ENCODE measurements at places on chromosomes 13 and 19.

- DNase-seq, result no peak
Measured at GRCh38 chr13:46377554-46377953, 9.5 kb downstream of the RUBCNL start.

GRCh38 chr13:113327391-113327765 is 30.3 kb downstream of the LAMP1 start:
- no peak for DNase-seq

GRCh38 chr13:110266983-110267382 is 40.0 kb downstream of the COL4A1 start:
- DNase-seq, result no peak

DNA sequence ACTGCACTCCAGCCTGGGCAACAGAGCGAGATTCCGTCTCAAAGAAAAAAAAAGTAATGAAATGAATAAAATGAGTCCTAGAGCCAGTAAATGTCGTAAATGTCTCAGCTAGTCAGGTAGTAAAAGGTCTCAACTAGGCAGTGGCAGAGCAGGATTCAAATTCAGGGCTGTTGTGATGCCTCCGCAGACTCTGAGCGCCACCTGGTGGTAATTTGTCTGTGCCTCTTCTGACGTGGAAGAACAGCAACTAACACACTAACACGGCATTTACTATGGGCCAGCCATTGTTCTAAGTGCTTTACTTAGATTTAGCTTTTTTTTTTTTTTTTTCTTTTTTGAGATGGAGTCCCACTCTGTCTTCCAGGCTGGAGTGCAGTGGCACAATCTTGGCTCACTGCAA is 30.2 kb downstream of the CYP2F1 start:
- DNase-seq, result peak; percentile 78

GRCh38 chr13:105990256-105990958 is 545.1 kb downstream of the EFNB2 start:
- DNase-seq, result peak; percentile 74

- DNase-seq, result no peak
Measured at GRCh38 chr19:45998834-45999233, 3.6 kb downstream of the CCDC61 start.

DNA sequence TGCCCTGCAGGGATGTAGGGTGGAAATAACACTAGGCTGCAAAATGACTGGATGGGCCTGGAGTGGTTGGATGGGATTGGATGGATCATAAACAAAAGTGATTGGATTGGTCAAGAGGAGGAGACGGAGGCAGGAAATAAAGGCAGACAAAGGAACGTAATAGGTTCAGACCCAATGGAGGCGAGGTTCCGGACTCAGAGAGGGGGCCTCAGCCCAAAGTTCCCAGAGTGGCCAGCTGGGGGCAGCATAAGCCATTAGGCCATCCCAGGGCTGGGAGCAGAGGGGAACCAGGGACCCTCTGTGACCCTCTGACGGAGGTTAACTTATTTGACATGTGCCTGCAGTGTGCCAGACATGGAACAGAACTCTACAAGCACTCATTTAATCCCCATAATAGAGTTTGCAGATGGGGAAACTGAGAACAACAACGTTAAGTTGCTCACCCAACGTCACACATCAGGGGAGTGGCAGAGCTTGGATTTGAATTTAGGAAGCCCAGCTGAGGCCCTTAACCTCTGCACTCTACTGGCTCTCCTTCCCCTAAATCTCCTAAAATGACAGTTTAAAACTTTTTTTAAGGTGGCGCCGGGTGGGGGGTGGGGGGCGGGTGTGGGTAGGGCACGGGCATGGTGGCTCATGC is 15.3 kb upstream of the MAP1S start:
- DNase-seq, result peak; percentile 31

GRCh38 chr13:51331354-51331861 is 8.1 kb upstream of the SERPINE3 start:
- DNase-seq, result no peak

- no peak for DNase-seq
Measured at GRCh38 chr13:53144826-53145225, 116.2 kb downstream of the OLFM4 start.

DNA sequence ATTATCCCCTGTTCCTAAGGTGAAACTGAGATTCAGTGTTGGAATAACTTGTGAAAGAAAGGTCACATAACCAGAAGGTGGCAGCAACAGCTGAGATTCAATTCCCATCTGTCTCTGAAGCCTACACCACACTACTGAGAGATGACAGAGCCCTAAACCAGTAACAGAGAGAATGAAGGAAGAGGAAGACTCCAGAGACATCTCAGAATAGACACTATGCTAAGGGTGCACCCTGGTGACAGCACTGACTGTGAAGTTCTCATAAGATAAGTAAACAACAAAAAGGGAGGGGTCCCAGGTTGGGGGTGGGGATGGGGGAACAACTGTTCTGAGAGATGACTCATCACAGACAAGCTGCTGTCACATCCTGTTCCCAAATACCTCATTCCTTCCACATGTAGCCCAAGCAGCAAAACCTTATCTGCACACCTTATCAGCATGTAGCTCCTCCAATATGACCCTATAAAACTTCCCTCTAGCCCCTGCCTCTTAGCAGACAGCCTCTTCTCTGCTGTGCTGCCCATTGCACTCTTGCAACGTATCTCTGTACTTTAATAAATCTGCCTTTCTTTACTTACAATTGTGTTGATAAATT is 46.5 kb downstream of the UTP14C start:
- peak; percentile 32 for DNase-seq

DNA sequence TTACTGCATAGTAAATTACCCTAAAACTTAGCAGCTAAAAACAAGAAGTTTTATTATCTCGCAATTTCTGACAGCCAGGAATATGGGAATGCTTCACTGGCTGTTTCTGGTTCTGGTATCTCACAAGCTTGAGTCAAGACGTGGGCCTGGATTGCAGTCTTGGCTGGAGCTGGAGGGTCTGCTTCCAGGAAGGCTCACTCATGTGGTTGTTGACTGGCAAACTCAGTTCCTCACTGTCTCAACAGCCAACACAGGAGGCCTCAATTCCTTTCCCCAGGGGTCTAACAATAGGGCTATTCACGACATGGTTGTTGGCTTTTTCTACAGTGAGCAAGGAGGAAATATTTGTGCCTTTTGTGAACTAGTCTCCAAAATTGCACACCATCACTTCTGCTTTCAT is 146.3 kb downstream of the GPC5 start:
- no peak for DNase-seq

- no peak for DNase-seq
Measured at GRCh38 chr19:18533058-18533457, 10.3 kb downstream of the FKBP8 start.

DNA sequence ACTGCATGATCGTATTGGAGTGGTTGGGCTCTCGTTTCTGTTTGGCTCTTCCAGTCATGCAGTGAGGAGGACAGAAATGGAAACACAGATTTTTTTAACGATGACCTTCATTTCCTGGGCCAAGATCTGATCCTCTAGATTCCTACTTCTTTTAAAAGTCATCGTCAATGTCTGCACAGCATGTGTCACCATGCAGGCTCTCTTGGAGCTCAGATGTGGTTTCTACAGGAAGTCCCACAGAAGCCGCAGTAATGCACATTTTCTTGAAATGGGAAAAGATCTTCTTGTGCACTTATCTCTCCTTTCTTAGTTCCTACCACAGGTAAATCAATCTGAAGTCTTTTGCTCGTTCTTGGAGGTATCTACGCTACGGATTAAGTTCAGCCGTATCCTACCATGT is 626.9 kb downstream of the EFNB2 start:
- DNase-seq, result no peak

DNA sequence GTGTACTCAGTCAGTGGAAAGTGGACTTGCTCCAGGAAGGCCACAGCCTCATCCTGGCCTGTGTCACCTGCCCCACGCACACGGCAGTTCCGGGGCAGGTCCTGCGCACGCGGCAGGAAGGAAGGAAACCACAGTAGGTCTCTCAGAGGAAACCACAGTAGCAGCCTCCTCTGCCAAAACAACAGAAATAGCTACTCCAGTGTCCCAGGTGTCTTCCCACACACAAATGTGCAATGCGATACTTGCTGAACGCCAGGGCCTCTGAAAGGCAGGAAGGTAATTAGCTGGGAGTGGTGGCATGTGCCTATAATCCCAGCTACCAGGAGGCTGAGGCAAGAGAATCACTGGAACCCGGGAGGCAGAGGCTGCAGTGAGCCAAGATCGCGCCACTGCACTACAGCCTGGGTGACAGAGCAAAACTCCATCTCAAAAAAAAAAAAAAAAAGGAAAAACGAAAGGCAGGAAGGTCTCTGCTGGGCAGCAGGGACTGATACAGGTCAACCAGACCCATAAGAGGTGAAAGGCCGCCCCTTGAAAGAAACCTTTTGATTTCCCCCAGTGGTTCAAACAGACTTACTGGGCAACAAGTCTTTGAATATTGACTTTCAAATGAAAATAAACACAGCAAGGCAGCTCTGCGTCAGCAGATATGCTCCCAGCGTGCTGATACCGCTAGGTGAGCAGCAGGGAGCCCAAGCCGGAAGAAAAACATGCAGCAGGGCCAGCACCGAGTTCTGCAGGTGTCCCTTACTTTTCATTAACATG is 49.5 kb downstream of the CRYL1 start:
- DNase-seq, result no peak

DNA sequence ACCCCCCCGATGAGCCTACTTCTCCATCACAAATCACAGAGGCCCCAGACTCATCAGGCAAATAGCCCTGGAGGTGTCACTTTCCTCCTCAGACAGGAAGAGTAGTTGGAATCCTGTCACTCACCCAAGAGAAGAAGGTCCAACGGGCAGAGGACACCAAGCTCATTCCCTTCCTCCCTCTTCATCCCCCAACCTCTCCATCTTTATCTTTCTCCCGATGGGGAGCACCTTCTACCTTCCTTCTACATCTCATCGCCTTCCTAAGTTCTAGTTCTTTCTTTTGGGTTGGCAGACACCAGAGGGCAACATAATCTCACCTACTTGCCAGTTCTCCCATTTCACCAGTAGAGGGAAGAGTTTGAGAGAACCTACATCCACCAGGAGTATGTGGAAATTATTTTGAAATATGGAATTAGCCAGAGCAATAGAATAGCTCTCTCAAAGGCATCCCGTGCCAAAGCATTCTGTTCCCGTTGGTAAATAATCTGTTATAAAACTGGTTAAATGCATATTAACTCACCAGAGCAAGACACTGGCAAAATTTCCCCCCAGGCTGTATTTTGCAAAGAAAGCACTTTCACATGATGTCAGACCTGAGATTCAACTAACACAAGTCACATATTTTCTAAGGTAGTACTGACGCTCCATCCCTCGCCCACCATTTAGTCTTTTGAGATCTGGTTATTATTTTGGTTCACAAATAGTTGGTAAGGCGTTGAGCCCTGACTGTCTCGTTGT is 55.0 kb downstream of the ZIC5 start:
- DNase-seq, result peak; percentile 71

- no peak for DNase-seq
Measured at GRCh38 chr13:50866817-50867636, 23.5 kb upstream of the DLEU7 start.

DNA sequence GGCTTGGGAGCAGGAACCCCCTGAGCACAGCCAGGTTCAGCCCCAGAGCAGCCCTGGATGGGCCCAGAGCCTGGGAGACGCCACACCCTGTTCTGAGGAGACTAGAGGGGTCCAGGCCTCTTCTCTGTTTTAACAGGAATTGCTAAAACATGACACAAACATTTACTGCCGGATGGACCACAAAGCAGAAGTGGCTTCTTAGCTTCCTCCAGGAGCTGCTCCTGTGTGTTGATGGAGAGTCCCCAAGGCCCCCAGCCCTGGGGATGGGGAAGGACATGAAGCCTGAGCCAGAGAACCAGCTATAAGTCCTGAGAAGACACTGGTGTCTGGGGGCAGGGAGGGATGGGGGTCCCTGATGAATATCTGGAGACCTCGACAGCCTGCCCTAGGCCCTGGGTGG is 14.6 kb downstream of the CEACAM3 start:
- no peak for DNase-seq

DNA sequence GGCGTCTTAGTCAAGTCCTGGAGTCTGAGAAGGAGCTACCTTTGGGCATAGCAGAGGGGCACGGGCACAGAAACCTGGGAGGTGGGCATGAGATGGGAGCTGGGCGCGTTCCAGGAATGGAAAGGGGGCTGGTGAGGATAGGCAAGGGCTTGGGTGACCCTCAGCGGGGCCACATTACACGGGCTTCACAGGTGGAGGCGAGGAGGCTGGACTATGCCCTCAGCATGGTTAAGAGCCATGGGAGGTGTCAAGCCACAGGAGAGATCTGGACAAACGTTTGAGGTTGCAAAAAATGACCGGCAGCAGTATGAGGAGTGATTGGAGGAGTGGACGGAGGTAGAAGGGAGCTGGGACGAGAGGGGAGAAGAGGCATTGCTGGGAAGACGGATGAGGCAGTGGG is 21.5 kb downstream of the NECTIN2 start:
- no peak for DNase-seq

DNA sequence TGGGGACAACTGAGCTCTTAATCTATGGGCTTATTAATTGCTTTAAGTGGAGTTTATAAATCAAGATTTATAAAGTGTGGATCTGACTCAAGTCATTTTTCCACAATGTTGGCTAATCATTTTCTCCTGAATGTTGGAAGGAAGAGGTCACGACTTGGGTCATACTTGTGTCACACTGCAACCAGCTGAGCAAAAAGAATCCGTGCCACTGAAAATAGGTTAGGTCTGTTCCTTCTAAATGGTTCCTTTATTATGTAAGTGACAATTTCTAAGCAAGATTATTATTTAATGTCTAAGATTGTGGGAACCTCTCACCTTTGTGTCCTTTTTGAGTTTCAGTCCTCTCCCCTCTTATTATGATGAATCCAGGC is 178.6 kb downstream of the SHISA2 start:
- DNase-seq, result no peak

GRCh38 chr13:30391956-30392680 is 30.2 kb upstream of the UBE2L5 start:
- no peak for DNase-seq

Data from IMR-90 (cell line).